ENCODE measurements at places on chromosomes 5 and 9. TPM values are rescaled to one million over a fixed set of nuclear protein-coding genes. Genes with fewer than 3 reads are reported as not detected.

The TRIM32 gene
- total RNA-seq: 17.6 TPM

The FCN2 gene
- 1.2 TPM for total RNA-seq

The C9orf78 gene
- 36.3 TPM for total RNA-seq

The NMUR2 gene
- total RNA-seq: 0.12 TPM

The RMRP gene
- 36,863 TPM for total RNA-seq

The LEAP2 gene
- total RNA-seq: 5.3 TPM

The PHF24 gene
- 0.23 TPM for total RNA-seq

The FBN2 gene
- 144 TPM for total RNA-seq

The TJP2 gene
- 76.6 TPM for total RNA-seq

The TMEM8B gene
- 18.6 TPM for total RNA-seq

The ZSWIM6 gene
- total RNA-seq: 24.6 TPM

The PCDHGA4 gene
- total RNA-seq: 6.4 TPM

The PPP3R2 gene
- 0.23 TPM for total RNA-seq

All from metanephros (tissue), 2 donors.